Endothelial cell of coronary artery (primary cell): ENCODE measurements at places on chromosomes 3 and 15. TPM values are rescaled to one million over a fixed set of nuclear protein-coding genes. Genes with fewer than 3 reads are reported as not detected.

Gene INO80
- 21.4 and 29.2 TPM in 2 replicates for total RNA-seq

Gene SPINK8
- total RNA-seq = not detected in 2 replicates

Gene CCDC54
- not detected in 2 replicates for total RNA-seq

Gene ACKR4
- total RNA-seq = 0.18 and 0.47 TPM in 2 replicates

Gene NRROS
- 1.9 and 5.2 TPM in 2 replicates for total RNA-seq

Gene GOLGA6L2
- not detected in 2 replicates for total RNA-seq

Gene KLHL40
- not detected in 2 replicates for total RNA-seq

Gene ZNF860
- total RNA-seq = 0.56 and 0.90 TPM in 2 replicates

Gene HYKK
- total RNA-seq = 0.72 and 0.94 TPM in 2 replicates

Gene PYGO1
- 0.27 and 1.7 TPM in 2 replicates for total RNA-seq
